ENCODE measurements at places on chromosomes 12 and 14. TPM values are rescaled to one million over a fixed set of nuclear protein-coding genes. Genes with fewer than 3 reads are reported as not detected.

The SYNDIG1L gene
- total RNA-seq = under 0.01 TPM

The RPGRIP1 gene
- not detected for total RNA-seq

The PCK2 gene
- 26.2 TPM for total RNA-seq

The CACNA1C gene
- 29.1 TPM for total RNA-seq

The RND1 gene
- total RNA-seq = 0.22 TPM

The SMIM41 gene
- total RNA-seq = 0.39 TPM

The LTB4R gene
- 2.4 TPM for total RNA-seq

The YAF2 gene
- 22.7 TPM for total RNA-seq

The MOAP1 gene
- 12.2 TPM for total RNA-seq

The NPFF gene
- not detected for total RNA-seq

The C12orf60 gene
- total RNA-seq = 1.9 TPM

The HOXC11 gene
- total RNA-seq = 1.4 TPM

The TAS2R46 gene
- 7.1 TPM for total RNA-seq

The OAS2 gene
- 8.4 TPM for total RNA-seq

The RIMBP2 gene
- total RNA-seq = 0.91 TPM

The FSCB gene
- not detected for total RNA-seq

The VPS37B gene
- 20.6 TPM for total RNA-seq

The ALX1 gene
- total RNA-seq = not detected

The CTSG gene
- not detected for total RNA-seq

The PROX2 gene
- total RNA-seq = not detected

The PMCH gene
- 0.22 TPM for total RNA-seq

The RTL1 gene
- not detected for total RNA-seq

The DNAI7 gene
- total RNA-seq = 0.52 TPM

The SLCO1B1 gene
- not detected for total RNA-seq

The TRIM9 gene
- total RNA-seq = 2.7 TPM

The GPR135 gene
- total RNA-seq = 6.5 TPM

The ADSS1 gene
- 12.8 TPM for total RNA-seq

The C1S gene
- total RNA-seq = 511 TPM

The CBLN3 gene
- 6.1 TPM for total RNA-seq

The IL31 gene
- not detected for total RNA-seq

The LMNTD1 gene
- total RNA-seq = 0.52 TPM

The KCNH3 gene
- total RNA-seq = under 0.01 TPM

The PTGER2 gene
- total RNA-seq = 17.9 TPM

The RNU4-1 gene
- total RNA-seq = under 0.01 TPM

The DERA gene
- total RNA-seq = 61.7 TPM

The TIMM9 gene
- 43.5 TPM for total RNA-seq

The USP44 gene
- total RNA-seq = 0.22 TPM

The PIANP gene
- total RNA-seq = 0.11 TPM

Measured in articular chondrocyte of knee joint (primary cell).